ENCODE measurements at places on chromosomes 2 and 18.
A peak's percentile ranks its signal among the peaks of the same experiment; 100 is the strongest.

DNA sequence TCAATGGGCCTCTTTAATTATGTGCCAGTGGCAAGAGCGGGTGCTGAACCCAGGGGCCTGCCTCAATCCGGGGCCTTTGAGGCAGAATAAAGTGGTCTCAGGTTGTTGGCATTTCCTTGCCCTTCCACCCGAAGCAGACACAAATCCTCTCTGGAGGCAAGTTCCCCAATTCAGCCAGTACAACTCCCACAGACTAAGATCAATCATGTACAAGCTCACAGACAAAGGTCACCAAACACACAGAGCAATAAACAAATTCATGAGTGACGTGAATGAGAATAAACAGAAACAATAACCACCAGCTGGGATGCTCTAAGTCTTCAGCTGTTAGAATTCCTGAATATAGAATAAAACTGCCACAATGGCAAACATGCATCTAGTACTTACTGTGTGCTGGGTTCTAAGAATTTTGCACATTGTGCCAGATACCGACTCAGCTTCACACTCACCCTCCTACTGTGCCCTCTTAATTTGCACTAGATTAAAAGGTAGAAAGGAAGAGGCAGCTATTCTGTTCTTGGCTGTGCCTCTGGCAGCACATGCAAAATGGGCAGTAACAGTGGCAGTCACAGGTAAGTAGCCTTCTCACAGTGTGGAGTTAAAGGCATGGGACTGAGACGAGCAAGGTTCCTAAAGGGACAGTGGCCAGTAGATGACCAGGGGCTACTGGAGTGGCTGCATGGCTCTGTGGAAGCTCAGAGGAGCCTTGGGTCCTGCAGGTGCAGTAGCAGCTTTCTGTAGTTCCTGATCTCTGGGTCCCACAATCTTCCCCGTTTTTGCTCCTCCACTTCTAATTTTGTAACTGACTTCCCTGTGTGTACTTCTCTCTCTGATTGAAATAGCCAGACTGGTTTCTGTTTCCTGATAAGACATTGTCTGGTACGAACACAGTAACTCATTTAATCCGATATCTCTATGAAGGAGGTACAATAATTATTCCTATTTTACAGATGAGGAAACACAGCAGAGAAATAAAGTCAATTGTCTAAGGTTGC lies 34.6 kb upstream of the IL1B start:
- DNase-seq = no peak

GRCh38 chr2:169077674-169078240 lies 8.4 kb downstream of the DHRS9 start:
- DNase-seq = no peak

DNA sequence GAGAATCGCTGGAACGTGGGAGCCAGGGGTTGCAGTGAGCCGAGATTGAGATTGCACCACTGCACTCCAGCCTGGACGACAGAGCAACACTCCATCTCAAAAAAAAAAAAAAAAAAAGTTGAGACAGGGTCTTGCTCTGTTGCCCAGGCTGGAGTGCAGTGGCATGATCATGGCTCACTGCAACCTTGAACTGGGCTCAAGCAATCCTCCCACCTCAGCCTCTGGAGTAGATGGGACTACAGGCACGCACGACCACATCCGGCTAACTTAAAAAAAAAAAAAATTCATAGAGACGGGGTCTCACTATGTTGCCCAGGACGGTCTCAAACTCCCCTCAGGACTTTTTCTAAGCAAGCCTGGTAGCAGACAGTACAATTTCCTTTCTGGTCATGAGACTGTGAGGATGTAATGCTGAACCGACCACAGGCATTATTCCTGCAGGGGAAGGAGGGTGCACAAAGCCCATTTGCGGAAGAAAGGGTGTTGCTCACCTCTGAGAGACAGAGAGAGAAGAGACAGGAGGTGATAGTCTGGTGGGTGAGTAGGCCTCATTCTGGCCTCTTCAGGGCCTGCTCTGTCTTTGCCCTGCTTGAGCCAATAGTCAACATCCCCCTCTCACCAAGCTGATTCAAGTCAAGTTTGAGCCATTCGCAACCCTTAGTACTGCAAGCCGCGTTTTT lies 205.3 kb downstream of the ZFP36L2 start:
- no peak for DNase-seq

- peak; percentile 64 for DNase-seq
Measured at GRCh38 chr2:47078541-47079482, 76.3 kb downstream of the STPG4 start.

- no peak for DNase-seq
Measured at GRCh38 chr18:76985156-76985950, 147.2 kb downstream of the MBP start.

DNA sequence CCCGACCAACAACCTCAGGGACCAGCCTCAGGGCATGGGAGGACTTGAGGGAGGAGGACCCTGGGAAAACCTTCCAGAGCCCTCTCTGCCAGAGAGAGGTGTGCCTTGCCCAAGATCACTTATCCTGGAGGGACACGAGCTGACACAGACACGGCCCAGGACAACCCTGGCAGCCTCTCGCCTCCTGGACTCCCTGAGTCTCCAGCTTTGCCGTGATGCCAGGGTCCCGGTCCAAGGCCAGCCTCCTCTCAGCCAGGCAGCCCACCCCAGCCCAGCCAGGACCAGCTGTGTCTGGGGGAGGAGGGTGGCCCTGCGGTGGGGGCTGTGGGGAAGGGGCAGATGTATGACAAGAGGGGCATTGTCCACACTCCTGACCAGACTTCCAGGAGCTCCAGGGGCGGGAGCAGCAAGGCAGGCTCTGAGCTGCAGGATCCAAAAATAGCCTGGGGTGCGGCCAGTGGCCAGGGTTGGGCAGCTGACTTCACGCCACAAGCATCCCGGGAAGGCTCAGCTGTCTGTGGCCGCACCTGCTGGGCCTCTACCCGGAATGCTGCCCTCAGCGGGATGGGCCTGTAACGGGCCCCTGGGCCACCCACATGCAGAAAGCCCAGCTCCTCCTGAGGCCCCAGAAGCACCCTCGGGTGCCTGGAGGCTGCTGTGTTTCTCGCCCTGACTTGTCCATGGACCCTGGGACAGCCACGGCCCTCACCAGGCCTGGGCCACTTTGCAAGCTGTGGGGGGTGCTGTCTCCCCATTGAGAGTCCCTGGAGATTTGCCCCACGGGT lies 65.5 kb upstream of the GPC1 start:
- DNase-seq = peak; percentile 76

Data from ELF-1 (cell line).